ENCODE measurements at places on chromosomes 6 and 20.

DNA sequence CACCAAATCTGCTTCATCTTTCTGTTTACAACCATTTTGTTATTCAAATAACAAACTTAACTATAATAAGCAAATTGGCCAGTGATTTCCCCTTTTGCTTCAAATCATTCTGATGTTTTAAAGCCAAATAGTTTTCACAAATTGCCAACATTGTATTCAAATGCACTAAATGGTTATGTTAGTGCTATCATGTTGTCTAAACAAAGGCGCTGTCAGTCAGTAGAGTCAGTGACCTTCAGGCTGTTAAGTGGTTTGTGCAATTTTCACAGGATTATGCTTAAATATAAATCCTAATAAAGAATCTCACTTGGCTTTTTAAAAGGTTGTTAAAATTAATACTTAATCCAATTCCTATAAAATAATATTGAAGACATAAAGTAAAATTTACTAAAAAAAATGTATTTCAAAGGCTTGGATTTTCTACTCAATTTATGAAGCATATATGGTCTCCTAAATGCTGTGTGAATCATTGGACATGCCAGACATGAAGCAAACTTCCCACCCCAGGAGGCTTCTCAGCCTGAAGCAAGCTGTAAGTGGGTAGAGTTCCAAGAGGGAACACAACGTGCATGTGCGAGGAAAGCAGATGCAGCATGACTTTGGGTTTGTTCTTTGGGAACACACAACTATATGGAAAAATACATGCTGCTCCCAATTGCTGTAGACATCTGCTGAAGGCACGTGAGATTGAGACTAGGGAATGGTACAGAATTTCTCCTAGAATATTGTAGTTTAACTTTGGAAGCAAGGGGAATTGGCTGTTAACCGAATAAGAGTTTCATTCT, 54.9 kb downstream of the RSPO3 start:
- DNase-seq: no peak

DNA sequence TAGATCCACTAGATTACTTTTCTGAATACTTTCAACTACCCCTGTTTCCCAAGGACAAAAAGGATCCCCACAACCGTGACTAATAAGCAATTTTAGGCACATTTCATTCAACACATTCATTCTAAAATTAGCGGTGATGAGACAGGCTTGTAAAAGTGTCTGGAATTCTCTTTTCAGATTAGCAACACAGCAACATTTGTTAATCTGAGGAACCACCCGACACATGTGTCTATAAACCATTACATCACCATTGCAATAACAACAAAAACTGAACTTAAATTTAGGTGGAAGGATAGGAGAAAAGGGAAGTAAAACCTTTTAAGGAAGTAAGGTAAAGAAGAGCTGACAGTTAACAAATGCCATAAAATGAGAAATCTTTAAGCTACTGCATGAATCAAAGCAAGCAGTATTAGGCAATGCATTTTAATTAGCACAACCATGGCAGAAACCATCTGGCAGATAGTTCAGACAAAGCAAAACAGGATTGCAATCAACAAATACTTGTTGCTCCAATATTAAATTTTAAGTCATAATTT, 49.1 kb downstream of the MAP3K7 start:
- DNase-seq: no peak

DNA sequence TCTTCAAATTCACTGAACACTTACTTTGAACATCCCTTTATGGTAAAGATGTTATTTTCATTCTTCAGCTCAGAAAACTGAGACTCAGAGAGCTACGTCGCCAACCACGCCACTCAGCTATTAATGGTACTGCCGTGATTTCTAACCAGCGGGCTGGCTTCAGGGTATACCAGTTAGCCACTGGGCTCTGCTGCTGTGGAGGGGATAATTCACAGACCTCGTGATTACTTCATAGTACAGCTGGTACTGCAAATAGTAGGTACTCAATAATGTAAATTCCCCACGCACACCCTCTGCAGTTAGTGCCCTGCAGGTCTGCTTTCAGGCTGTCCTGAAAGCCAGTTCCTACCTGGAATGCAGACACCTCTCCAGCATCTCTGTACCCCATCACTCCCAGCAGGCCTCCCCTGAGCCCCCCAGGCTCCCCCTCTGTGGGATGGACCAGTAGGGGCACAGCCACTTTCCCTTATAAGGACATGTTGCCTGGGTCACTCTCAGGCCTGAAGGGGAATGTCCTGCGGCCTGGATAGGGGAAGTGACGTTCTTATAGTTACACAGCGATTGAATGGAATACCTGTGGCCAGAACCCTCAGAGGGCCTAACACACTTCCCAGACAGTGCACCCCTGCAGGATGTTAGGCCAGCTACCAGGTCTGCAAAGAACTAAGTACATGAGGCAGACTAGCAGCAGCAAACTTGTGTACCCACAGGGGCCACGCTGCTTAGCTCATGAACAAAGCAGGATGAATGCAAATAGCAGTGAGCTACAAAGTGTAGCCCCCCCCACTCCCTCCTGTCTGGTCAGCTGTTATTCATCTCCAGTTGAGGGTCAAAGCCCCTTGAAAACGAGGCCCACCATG, 1.3 kb upstream of the OCSTAMP start:
- peak; percentile 65 for DNase-seq

DNA sequence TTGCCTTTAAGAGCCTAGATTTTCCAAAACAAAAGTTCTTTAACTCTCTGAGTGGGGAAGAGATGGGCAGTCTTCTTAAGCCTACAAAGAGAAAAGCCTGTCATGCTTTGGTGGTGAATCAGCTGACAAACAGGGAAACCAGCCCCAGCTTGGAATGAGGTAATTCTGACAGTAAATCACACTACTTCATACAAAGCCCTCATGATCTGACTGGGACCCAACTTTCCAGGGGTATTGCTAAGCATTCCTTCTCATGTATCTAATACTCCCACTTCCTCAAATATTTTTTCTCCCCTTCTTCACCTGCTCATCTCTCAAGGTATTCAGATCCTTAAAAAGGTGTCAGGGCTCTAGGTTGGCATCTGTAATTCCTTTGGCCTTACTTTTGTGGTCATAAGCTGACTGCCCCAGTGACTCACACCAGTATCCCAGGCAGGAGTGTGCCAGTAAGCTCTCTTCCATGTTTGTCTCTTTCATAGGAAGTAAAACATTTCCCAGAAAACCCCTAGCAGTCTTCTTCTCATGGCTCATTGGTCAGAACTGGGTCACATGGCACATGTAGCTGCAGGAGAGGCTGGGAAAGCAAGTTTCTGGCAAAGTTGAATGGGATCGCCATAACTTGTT, 15.0 kb upstream of the TBC1D22B start:
- DNase-seq: peak; percentile 92

DNA sequence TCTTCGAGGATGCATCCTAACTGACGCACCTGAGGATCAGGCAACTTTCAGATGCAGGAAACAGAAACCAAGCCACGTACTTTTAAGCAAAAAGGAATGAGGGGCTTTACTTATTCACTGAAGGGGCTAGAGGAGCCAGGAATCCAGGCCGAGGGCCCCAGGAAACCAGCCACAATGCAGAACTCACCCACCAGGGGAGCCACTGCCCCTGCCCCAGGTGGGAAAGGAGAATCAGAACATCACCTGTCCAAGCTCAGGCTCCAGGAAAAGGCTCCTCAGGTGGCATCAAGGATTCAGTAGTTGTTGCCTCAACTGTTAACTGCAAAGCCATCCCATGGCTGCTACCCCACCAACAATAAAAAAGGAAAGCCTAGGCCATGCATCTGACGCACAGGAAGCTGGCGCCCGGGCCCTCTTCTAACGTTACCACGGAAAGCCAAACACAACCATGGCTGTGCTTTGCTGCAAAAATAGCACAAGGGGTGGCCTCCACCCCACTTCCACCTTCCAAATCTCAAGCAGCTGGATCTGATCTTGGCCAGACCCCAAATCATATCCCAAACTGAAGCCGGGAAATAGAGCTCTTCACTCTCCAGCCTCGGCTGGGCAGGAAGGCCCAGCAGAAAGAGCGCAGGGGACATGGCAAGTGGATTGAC, 121.0 kb downstream of the PREX1 start:
- DNase-seq: no peak
